SW 1271 (cell line): ENCODE measurements at places on chromosomes 6 and 20.

- DNase-seq: no peak
Observed at GRCh38 chr20:46757135-46757534, 47.7 kb downstream of the SLC2A10 start.

GRCh38 chr6:3750317-3751076, 1.0 kb downstream of the PXDC1 start:
- DNase-seq: peak; percentile 63

GRCh38 chr6:75368151-75368779, 83.7 kb upstream of the TMEM30A start:
- no peak for DNase-seq

DNA sequence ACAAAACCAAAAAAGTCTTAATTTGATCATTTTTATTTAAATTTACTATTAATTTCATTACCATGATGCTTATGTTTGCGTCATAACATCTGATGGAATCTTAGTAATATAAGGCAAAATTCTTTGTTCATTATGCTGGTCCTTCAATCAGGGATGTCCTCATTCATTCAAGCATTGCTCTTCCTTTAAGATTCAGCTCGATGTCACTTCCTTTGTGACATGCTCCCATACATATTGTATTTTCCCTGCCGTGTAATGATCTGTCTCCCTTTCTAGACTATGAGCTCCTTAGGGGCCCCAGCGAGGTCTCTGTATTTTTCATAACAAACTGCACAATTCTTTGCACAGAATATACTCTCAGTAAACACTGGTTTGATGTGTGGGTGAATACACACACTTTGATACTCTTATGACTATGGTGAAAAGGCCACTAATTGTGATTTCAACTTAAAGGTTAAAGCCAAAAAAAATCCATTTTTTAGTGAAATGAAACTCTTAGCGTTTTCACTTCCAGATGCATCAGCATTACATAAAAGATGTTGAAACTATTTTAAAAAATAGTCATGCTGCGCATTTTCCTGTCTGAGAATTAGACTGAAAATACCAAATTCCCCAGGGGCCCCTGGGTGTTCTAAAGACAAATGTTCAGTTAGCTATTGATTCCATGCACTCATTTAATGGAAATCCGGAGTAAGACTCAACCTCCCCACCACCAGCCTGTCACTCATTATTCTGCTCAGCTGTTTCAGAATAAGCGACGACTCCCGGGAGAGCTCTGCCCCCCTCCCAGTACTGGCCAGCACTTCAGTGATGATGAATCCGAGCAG, 169.7 kb downstream of the ATXN1 start:
- no peak for DNase-seq

DNA sequence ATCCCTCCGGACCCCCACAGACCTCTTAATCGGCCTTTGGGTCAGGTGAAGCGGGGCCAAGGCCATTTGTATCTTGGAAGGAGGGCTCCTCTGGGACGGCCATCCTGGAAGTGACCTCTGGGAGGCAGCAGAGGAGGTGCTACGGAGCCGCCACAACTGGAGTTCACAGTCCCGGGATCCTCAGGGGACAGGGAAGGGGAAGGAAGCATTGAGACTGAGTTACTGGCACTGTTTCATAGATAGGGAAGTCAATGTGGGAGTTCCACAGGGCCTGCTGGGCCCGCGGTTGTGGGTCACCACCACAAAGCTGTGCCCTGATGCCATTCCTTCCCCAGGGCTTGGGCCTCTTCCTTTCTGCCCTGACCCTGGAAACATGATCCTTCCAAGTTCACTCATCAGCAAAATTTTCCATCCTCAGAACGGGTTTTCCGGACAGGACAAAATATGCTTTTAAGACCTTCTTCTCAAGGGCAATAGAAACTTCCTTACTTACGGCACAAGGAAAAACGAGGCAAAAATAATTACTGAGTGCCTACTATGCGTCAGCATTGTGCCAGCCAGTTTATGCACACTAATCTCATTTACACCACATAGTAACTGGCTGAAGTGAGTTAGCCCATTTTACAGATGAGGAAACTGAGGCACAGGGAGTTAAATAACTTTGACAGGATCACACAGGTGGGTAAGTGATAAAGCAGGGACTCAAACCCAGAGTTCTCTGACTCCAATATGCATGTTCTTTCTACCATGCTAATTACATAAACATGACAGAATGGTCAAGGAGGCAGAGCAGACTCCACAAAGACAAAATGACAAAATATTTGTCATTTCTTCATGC, 143.8 kb downstream of the UNC5CL start:
- peak; percentile 7 for DNase-seq

DNA sequence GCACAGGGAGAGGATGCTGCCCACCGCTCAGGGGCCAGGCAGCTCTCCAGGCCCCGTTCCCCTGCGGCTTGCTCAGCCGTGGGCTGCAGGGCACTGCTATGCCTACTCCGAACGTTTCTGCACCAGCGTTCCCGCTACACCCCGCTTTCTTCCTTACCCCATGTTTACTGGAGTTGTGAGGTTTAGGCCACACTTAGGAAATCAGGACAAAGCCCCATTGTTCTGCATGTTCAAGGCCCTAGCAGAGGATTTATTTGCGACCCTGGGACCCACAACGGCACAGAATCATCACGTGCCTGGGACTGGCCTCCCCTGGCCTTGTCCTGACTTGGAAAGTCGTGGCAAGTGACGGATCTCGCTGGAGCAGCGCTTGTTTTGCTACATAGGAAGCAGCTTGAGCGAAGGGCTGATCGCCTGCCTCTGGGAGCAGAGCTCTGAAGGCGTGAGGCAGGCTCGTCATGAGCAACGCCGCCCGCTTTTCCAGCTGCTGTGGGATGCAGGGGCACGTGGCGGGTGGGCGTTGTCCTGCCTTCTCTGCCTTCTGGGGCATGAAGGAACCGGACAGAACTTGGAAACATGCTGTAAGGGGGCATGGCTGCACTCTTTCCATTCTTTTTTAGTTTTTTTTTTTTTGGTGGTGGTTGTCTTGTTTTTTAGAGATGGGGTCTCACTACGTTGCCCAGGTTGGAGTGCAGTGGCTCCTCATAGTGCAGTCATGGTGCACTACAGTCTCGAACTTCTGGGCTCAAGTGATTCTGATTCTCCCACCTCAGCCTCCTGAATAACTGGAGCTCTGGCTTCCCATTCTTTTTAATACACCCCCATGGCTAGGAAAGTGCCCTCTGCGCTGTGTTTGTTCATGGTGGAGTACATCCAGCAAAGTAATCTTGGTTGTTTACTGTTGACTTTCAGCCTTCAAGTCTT, 14.6 kb upstream of the TMEM181 start:
- no peak for DNase-seq

DNA sequence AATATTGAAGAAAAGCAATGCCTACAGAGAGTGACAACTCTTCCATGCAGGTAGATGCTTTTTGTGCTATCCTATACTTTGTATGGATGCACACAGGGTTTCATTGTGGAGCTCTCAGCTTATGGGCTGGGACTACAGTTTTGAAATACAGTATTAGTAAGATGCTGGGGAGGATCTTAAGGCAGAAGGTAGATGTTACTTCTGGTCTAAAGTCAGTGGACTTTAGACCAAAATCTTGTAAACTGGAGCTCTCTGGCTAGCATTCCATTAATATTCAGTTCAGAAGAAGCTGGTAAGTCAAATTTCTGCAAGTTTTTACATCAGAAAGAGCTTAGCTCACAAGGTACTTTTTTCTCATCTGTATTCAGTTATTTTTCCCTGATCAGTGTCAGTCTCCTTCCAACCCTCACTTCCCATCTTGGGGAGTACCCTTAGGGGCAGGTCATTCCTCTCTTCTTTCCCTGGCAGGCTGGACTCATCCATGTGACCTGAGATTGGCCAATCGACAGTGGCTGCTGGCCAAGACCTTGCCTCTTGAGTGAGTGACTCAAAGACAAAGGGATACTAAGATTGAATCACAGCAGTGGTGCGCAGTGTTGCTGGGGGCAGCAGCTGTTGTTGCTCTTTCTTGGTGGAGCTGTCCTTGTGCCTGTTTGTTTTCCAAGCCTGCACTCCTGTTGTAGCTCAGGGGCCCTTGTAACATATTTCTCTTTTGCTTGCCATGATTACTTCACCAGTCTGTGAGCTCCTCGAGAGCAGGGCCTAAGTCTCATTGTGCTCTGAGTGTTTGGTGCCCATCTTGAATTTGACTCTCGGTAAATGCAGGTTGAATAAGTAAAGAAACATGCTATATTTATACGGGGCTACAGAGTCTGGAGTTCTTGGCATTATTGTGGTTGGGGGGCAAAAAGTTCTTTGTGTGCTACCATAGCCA, 2.8 kb upstream of the PHF20 start:
- DNase-seq: peak; percentile 97

DNA sequence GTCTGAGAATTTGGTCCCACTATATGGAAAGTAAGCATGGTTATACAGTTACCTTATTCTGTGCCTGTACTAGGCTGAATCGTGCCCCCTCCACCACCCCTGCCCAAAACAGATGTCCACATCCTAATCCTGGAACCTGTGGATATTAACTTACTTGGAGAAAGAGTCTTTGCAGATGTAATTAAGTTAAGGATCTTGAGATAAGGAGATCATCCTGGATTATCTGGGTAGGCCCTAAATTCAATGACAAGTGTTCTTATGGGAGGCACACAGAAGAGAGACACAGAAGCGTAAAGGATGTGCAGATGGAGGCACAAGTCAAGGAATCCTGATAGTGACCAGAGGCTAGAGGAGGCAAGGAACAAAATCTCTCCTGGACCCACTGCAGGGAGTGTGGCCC, 116.7 kb upstream of the MAN1A1 start:
- no peak for DNase-seq

GRCh38 chr6:123745895-123746294, 57.8 kb upstream of the NKAIN2 start:
- DNase-seq: no peak

DNA sequence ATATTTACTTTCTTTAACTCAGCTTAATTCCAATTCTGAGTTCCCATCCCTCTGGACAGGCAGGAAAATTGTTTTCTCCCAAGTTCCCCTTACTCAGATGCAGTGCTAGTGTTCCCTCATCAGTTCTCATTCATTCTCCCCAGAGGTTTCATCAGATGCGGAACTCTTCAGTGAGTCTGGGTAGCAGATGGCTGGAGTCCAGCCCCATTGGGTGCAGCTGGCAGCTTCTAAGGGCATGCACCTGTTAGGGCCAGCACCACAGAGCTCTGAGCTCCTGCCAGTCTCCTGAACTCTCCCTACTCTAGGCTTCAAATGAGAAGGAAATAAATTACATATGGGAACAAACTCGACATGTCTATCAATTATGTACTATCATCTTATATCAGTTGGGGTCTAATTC, 76.6 kb downstream of the SOD2 start:
- no peak for DNase-seq

GRCh38 chr6:41927253-41927652, 6.0 kb downstream of the BYSL start:
- DNase-seq: no peak

DNA sequence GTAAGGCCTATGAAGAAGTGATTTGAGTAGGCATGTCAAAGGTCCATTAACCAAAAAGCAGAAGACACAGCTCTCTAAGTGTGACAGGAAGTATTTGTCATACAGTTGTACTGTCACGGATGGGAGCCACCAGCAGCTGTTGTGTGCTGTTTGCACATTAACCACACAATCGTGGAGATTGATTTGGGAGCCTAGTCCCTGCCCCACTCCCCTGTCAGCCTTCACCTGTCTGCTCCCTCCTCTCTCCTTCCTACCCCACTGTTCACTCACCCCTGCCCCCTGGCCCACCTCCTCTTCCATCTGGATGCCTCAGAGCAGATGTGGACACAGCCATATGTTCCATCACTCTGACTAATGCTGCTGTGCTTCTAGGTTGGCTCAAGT, 124.7 kb upstream of the SPACA1 start:
- DNase-seq: no peak

- no peak for DNase-seq
Observed at GRCh38 chr6:53210811-53211210, 62.2 kb upstream of the GCM1 start.

DNA sequence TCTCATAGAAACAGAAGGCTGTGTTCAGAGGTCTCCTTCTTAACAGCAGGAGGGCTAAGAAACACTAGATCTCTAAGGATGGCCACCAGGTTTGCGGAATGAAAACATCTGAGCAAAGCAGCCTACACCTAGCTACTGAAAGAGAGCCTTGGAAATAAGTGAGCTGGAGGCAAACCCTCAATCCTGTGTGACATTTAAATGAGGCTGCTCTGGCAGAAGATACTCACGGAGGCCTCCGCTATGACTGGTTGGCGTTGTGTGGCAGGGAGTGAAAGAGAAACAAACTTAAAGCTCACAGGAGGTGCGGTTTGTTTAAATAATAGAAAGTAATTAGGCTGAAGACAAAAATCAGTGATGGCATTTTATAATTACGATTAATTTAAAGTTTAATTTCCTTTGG, 162.0 kb upstream of the RNF217 start:
- DNase-seq: no peak

- DNase-seq: no peak
Observed at GRCh38 chr6:166565084-166565967, 21.2 kb downstream of the RAMACL start.

DNA sequence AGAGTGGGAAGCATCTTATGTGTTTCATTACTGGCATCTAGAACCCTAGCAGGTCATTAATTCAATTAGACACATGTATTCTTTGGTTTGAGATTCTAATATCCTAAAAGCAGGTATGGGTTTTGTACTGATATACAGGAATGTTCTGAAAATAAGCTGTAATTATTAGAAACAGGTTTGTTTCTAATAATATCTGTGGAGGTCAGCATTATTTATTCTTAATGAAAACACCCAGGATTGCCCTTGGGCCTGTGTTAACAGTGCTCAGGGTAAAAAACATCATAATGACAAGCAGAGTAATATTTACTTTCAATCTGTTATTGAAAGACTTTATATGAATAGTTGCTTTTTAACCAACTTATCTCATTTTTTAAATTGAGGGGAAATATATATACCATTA, 8.0 kb upstream of the TULP4 start:
- DNase-seq: no peak

GRCh38 chr20:53070706-53071392, 98.7 kb downstream of the TSHZ2 start:
- DNase-seq: no peak

DNA sequence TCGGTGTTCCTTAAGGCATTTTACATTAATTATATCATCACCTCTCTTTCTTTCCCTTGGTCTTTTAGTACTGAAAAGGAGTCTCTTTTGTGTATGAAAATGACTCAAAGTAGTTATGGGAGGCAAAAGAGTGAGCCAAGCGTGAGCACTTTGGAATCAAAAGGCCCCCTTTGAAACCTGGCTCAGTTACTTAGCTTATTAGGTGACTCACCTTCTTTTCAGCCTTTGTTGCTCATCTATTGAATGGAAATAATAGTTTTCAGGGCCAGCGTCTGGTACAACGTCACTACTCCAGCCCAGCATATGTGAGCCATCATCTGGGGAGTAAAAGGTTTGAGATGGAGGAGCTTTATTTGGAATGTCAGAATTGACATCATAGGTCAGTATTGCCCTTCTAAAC, 147.4 kb upstream of the SCGN start:
- DNase-seq: no peak

GRCh38 chr6:79302341-79302740, 67.9 kb upstream of the HMGN3 start:
- no peak for DNase-seq
